ENCODE measurements at places on chromosomes 12 and 14. TPM values are rescaled to one million over a fixed set of nuclear protein-coding genes. Genes with fewer than 3 reads are reported as not detected.
A peak's percentile ranks its signal among the peaks of the same experiment; 100 is the strongest.

- peak; percentile 64 for DNase-seq
Observed at GRCh38 chr12:92064422-92064821, 81.2 kb downstream of the BTG1 start.

DNA sequence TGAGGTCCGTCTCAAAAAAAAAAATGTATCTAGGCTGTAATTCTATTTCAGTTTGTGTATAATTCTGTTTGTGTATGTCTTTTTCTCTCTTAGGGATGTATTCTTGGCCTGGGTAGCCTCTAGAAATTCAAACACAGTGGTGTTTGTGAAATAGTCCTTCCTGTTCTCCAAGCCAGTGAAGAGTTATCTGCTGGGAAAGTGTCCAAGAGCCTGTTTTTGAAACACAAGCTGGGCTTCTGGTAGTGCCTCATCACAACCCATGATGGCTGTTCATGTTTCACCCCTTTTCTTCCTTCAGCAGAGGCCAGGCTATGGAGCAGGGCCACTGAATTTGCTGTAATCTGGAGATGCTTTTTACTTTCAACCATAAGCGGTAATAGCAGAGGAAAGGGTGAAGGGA is 14.7 kb downstream of the METTL3 start:
- no peak for DNase-seq

DNA sequence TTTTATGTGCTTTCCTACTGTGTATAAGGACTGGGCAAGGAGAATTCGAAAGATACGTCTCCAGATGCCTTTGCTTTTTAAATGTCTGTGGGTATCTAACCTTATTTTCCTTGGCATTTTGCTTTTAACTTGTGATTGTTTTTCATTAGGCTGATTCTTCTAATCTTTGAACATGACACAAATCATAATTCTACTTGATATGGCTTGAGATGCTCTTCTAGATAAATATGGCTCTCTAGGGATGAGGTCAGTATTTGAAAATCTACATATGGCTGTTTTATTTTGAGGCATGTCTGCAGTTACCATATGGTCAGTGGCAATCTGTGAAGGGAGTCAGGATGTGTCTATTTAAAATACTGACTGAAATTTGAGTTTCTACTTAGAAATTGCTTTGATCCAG is 139.2 kb downstream of the SLC2A13 start:
- no peak for DNase-seq

Gene ACSM4
- polyA plus RNA-seq, result not detected

GRCh38 chr14:67513631-67514108 is 19.4 kb upstream of the PLEKHH1 start:
- no peak for DNase-seq

GRCh38 chr12:91513313-91513712 is 330.7 kb upstream of the DCN start:
- no peak for DNase-seq

Gene NXPH4
- 1.9 TPM for polyA plus RNA-seq

- DNase-seq, result no peak
Observed at GRCh38 chr14:68174446-68174845, 354.9 kb downstream of the RAD51B start.

- DNase-seq, result peak; percentile 51
Observed at GRCh38 chr12:92244036-92244435, 98.4 kb upstream of the BTG1 start.

Gene CLEC6A
- polyA plus RNA-seq, result not detected

- DNase-seq, result no peak
Observed at GRCh38 chr14:64221391-64222003, 72.7 kb downstream of the ESR2 start.

Gene KRT2
- not detected for polyA plus RNA-seq

- DNase-seq, result no peak
Observed at GRCh38 chr14:44291366-44291915, 215.6 kb downstream of the FSCB start.

DNA sequence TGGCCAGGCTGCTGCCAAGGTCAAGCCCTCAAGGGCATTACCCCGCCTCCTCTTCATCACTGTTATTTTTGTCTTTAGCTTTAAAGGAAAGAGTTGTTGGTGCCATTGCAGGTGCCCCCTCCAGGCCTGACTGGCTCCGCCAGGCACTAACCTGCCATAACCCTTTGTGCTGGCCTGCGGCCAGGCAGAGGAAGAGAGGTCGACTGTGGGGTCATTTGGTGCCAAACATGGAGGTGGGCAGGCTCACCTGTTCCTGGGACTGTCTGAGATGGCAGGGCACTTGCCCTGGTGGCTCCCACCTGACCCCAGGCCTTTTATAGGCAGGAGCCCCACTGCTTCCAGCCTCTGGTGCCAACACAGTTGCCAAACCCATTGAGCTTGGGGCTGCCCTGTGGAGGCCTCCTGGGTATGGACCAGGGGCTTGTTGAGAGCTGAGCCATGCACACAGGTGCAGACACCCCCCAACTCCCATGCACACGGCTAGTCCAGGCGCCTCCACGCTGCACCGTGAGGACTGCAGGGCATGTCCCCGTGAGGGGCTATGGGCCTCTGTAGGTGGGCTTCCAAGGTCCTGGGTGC is 29.4 kb upstream of the PLD4 start:
- no peak for DNase-seq

Gene KRT3
- polyA plus RNA-seq, result not detected

DNA sequence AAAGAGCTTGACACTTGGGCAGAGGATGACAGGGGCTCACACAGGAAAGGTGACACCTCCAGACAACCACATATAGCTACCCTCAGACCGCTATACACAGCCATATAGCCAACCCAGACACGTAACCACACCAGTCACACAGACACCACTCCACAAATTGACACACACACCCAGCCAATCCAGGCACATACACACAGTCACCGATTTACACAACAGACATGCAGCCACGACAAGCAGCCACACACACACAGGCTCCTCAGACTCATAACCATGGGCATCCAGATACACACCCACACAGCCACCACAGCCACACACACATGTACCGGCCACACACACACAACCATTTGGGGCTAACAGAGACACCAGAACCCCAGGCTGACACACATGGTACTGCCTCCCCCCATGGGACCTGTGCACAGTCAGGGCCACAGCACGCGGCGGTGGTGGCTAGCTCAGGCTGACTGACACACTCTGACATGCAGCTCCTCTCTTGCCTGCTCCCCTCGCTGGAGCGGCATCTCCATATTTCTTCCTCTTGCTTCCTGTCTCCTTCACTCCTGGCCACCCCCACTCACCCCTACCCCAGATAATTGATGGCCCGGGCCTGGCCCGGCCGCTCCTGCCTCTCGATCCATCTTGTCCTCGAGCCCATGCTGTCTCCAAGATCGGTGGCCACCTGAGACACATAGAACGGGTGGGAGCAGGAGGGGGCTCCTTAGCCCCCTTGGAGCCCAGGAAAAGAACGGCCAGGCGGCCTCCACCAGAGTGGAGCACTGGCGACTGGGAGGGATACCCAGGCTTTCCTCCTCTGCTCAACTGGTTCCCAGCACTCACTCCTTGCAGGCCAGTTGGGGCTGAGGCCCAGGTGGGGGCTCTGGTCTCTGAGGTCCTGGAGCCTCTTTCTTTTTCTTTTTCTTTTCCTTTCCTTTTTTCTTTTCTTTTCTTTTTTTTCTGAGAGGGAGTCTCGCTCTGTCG is 6.0 kb upstream of the SHMT2 start:
- DNase-seq, result no peak

DNA sequence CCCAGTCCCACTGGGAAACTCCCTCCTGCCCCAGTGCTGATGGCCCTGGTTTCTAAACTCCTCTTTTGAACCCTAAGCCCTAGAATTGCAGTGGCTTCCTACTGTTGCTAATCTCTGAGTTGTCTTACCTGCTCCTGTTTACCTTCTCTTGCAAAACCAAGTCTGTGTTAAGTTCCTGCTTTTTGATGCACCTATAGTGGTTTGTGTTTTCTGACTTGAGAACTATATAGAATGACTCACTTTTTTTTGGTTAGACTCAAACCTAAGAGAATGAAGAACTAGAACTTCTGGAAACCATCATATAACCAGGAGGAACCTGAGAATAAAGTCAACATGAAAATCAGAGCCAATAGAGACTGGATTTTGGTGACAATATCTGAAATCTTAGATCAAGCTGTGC is 5.5 kb upstream of the GAS2L3 start:
- DNase-seq, result no peak

GRCh38 chr12:130859161-130859560 is 12.7 kb upstream of the RAN start:
- DNase-seq, result no peak

Gene RGS6
- polyA plus RNA-seq, result 2.9 TPM

Gene BCL11B
- 3.4 TPM for polyA plus RNA-seq

Gene ANG
- 10.1 TPM for polyA plus RNA-seq

GRCh38 chr12:57272337-57273151 is 21.6 kb upstream of the STAC3 start:
- DNase-seq, result no peak

Gene ACOT6
- 0.18 TPM for polyA plus RNA-seq

GRCh38 chr12:79482323-79482722 is 208.4 kb downstream of the PAWR start:
- no peak for DNase-seq

- no peak for DNase-seq
Observed at GRCh38 chr12:42410340-42410739, 84.4 kb downstream of the PPHLN1 start.

Gene CD163
- 18.2 TPM for polyA plus RNA-seq

Gene GAS2L3
- polyA plus RNA-seq, result 19.3 TPM

Gene SLC39A9
- 71.0 TPM for polyA plus RNA-seq

- no peak for DNase-seq
Observed at GRCh38 chr12:110067531-110067930, 19.2 kb upstream of the C12orf76 start.

GRCh38 chr12:20366776-20367409 is 1.4 kb upstream of the PDE3A start:
- no peak for DNase-seq

GRCh38 chr12:69044887-69045286 is 111.9 kb upstream of the CPM start:
- no peak for DNase-seq

GRCh38 chr12:59055204-59055860 is 135.0 kb upstream of the LRIG3 start:
- no peak for DNase-seq

DNA sequence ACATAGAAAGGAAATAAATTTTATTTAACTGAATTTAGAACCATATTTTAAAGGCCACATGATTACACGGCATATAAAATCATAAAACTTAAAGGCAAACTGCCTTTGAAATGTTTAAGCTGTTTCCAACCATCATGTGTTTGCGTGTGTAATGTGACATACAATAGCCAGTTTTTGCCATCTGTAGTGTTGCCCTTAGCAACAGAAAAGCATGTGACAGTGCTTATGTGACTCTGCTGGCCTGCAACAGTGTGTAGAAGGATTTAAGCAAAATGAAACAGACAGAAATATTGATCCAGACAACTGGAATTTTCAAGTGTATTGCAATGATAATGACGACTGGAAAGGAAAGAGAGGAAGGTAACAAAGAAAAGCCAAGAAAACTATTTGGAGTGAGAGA is 49.5 kb downstream of the TSPAN19 start:
- DNase-seq, result peak; percentile 25

Gene ZNF219
- 31.9 TPM for polyA plus RNA-seq

- no peak for DNase-seq
Observed at GRCh38 chr12:127125607-127126259, 1141.2 kb upstream of the TMEM132C start.

- DNase-seq, result no peak
Observed at GRCh38 chr12:48451372-48451771, 21.0 kb upstream of the ANP32D start.

Data from right lung (tissue), 10 donors.